ENCODE measurements at places on chromosomes 4 and X. TPM values are rescaled to one million over a fixed set of nuclear protein-coding genes. Genes with fewer than 3 reads are reported as not detected.

- no peak for DNase-seq
These were observed 57.4 kb upstream of the MSN start for GRCh38 chrX:65610040-65610439.

GRCh38 chr4:2714061-2714770 is 41.9 kb downstream of the TNIP2 start:
- peak; percentile 71 for DNase-seq

- DNase-seq = no peak
These were observed 46.7 kb downstream of the MAGEB17 start for GRCh38 chrX:16213961-16214360.

GRCh38 chr4:153143527-153144348 is 60.5 kb upstream of the TRIM2 start:
- DNase-seq = no peak

DNA sequence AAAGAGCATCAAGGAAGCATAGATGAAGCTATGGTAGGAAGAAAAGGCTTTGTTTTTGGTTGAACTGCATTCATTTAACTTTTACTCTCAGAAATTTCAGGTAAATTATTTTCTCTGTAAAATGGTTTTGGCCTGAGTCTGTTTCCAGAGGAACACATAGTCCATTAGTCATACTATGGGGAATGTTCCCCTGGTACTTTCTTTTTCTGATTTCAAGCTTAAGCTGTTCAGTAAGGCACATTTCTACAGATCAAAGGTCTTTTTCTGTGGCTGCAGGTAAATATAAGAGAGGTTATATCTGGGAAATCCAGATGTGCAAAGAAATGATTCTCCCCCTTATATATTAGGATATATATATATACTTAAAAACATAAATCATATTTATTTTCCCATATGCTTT is 1744.4 kb upstream of the ADGRL3 start:
- no peak for DNase-seq

MAGED4 gene
- 0.28 TPM for total RNA-seq

ZCCHC13 gene
- not detected for total RNA-seq

DNA sequence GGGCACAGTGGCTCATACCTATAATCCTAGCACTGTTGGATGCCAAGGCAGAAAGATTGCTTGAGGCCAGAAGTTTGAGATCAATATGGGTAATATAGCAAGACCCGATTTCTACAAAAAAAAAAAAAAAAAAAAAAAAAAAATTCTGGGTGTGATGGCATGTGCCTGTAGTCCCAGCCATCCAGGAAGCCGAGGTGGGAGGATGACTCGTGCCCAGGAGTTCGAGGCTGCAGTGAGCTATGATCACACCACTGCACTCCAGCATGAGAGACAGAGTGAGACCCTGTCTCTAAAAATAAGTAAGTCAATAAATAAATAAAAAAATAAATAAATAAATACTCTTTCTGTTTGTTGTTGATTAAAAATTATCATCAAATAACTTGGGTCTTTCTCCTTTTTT is 62.4 kb upstream of the BMPR1B start:
- no peak for DNase-seq

MAGEC3 gene
- not detected for total RNA-seq

MAGEB18 gene
- total RNA-seq = not detected

- no peak for DNase-seq
These were observed 119.0 kb downstream of the GPR143 start for GRCh38 chrX:9646471-9647224.

DNA sequence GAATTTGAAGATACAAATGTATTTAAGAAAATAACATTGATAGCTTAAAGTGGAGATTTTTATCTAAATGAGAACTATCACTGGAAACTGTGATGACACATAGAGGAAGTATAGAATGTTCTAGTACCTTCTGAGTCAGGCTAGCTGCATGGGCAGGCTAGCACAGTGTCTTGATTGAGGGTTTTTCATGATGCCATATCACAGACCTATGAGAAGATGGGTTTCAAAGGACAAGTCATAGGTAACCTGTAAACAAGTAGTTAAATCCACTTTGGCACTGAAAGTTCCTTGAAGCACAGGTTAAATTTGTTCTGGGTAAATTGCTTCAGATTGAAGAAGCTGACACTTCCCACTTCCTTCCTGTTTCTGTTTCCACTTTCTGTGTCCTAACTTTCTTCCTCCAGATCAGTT is 48.2 kb upstream of the CDKN2AIP start:
- DNase-seq = no peak

DNA sequence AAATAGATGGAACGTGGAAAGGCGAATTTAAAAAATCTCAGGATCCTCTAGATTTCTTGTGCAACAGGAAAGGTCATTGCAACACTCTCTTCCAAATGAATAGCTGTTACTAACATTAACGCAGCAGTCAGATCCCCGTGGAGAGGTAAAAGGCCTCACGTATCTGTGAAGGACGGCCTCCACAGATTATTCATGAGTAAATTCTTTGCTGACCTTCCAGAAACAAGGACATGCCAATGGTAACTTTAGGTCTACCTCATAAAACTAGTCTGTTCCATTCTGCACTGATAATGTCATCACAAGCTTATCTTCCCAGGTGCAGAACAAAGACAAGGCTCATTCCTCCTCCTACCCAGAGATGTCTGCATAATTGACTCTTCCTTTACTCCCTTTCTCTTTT is 16.1 kb upstream of the REPS2 start:
- DNase-seq = no peak

DNA sequence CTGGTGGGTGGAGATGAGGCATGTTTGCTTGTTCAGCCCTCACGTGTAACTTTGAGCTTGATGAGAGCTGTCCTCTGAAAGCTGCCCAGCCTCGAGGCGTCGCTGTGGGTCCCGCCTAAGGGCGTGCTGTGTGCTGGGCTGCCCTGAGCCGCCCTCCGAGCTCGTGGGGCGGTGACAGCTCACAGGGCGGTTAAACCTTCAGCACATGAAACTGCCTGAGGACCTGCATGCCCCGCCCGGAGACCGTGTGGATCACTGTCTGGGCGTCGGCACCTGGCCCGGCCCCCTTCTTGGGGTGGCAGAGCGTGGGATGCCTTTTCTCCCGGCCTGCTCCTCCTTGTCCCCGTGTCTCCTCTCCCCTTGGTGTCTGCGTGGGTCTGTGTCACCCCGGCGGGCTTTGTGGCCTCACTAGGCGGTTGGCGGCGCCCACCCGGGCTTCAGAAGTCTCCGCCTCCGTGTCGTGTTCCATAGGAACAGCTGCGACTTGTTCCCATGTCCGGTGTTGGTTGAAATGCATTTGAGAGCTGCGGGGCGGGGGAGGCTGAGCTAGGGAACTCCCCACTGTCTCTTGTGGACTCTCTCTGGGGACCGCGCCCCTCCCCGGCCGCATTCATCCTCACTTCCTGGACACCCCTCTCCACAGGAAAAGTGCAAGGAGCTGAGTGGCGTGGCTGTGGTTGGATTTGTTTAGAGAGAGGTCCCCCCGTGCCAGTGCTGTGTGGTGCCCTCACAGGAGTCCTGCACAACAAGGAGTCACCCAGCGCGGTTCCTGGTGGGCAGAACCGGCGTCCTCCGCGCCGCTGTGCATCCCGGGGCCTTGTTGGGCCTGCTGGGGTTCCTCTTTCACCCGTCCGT is 6.8 kb downstream of the AKAP17A start:
- no peak for DNase-seq

PABPC1L2B gene
- not detected for total RNA-seq

- DNase-seq = no peak
These were observed 536 bp downstream of the SH3BGRL start for GRCh38 chrX:81202456-81202819.

DNA sequence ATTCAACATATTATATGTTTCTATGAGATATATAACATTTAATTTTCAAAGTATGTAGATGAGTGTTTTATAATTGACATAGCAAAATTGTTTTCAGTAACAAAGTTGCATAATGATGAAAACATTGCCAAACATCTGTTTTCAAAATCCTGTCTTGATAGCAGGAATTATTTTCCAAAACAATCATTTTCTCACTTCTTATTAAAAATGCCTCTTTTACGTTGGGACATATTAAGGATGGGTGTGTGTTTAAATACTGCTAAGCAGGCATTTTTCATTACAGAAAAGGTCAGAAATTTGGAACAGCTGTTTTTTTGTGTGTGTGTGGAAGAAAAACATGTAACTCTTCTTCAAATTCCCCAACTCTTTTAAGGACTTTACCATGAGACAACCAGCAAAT is 452.0 kb downstream of the SPRY1 start:
- DNase-seq = no peak

- DNase-seq = no peak
These were observed 47.0 kb upstream of the DHRSX start for GRCh38 chrX:2547736-2548135.

DNA sequence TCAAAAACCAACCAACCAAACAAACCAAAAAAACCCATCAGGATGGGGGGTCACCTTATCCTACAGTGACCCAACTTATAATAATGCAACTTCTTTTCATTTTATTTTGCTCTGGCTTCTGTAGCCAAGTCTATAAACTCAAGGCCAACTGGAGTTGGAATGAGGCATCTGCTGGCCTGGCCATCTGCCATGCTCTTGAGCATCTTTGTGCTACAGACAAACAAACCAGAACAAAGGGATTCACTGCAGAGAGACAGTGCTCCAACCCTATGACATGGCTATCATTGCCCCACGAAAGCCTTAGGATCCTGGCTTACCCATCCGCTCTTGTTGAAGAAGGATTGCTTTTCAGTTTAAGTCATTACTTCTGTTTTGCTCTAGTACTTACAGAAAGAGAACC is 49.2 kb upstream of the SCRG1 start:
- DNase-seq = peak; percentile 23

DDX60 gene
- 8.7 TPM for total RNA-seq

- no peak for DNase-seq
These were observed 10.1 kb upstream of the AMBN start for GRCh38 chr4:70581980-70582379.

DOCK11 gene
- total RNA-seq = 3.1 TPM

DNA sequence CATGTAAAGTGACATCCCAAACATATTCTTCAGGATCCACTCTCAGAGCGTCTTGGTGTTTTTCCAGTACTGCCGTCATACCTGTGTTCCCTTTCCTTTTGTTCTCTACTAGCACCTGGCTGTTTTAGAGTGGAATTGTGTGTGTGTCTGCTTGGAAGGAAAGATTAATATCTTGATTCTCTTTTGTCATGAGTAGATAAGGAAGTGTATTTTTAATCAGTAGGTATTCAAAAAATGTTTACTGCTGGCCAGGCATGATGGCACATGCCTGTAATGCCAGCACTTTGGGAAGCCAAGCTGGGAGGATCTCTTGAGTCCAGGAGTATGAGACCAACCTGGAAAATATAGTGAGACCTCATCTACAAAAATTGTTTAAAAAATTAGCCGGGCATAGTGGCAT is 198.8 kb downstream of the CBR4 start:
- no peak for DNase-seq

DNA sequence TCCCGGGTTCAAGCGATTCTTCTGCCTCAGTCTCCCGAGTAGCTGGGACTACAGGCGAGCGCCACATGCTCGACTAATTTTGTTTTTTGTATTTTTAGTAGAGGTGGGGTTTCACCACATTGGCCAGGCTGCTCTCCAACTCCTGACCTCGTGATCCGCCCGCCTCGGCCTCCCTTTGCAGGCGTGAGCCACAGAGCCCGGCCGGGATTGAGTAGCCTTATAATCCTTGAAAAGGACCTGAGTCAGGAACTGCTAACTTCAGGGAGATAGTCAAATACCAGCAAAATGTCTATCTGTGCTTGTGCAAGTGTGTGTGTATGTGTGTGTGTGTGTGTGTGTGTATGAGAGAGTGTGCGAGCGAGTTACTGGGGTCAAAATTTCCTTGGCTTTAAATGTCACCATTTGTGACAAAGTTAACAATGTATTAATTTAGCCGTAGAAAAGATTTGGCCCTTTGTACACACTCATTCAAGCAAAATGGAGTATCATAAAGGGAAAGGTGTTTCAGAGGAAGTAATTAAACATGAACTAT is 1.8 kb upstream of the KDM6A start:
- peak; percentile 34 for DNase-seq

DNA sequence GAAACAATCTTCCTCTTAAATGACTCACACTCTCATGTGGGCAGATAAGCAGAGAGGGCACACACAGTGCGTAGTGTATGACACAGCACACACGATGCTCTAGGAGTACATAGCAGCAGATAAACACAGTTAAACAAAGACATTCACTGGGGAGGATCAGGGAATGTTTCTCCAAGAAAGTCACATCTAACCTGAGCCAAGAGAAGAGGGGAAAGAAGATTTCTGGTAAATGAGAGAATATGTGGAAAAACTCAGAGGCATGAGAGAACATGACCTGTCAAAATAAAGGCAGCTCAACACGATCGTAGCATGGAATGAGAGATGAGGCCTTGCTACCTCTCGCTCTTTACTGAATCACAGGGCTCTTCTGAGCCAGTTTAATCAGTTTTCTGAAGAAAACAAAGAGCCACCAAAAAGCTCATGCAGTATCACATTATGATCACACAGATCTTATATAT is 251.0 kb downstream of the ANK2 start:
- DNase-seq = peak; percentile 33

GRCh38 chr4:12583275-12583674 is 900.9 kb downstream of the RAB28 start:
- DNase-seq = no peak

GRCh38 chrX:132426695-132427281 is 62.0 kb downstream of the MBNL3 start:
- DNase-seq = no peak

CT55 gene
- not detected for total RNA-seq

- no peak for DNase-seq
These were observed 423.4 kb downstream of the PDHA2 start for GRCh38 chr4:96263291-96263690.

SEC24D gene
- total RNA-seq = 36.4 TPM

DNA sequence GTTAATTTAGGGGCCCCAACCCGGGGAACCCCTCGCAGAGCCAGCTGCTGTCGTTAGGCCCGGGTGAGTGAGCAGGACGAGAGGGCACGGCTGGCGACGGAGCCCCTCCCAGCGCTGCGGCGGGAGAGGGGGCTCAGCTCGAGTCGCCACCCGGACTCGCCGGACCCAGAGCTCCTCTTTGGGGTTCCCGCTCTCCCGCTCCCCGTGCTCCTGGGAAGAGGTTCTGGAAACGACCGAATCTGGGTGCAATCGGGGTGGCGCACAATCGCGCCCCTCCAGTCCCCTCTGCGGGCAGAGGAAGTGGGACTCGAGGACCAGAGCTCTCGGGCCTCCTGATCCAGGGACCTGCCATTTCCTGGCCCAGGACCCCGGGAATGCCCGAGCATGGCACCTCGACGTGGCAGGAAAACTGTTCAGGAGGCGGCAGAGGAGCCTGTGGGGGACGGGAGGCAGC is 37.3 kb upstream of the ARAF start:
- peak; percentile 49 for DNase-seq

- DNase-seq = no peak
These were observed 403.2 kb upstream of the RASGEF1B start for GRCh38 chr4:81874661-81875515.

ETDA gene
- total RNA-seq = not detected

GRCh38 chr4:56222514-56222913 is 164.8 kb downstream of the AASDH start:
- DNase-seq = no peak

GPAT3 gene
- 38.8 TPM for total RNA-seq

GRCh38 chr4:124708517-124709300 is 3.8 kb downstream of the ANKRD50 start:
- DNase-seq = no peak

GRCh38 chrX:38278682-38279081 is 48.6 kb downstream of the RPGR start:
- no peak for DNase-seq

UGT2B17 gene
- total RNA-seq = not detected

TCP11X1 gene
- not detected for total RNA-seq

HHIP gene
- total RNA-seq = not detected

DNAAF6 gene
- total RNA-seq = not detected

GRCh38 chr4:14528918-14529317 is 473.4 kb upstream of the CPEB2 start:
- DNase-seq = no peak

GRCh38 chr4:87012265-87012953 is 77.6 kb downstream of the AFF1 start:
- DNase-seq = no peak
